Testis (tissue), 5 donors: ENCODE measurements at places on chromosomes 12 and 14.

DNA sequence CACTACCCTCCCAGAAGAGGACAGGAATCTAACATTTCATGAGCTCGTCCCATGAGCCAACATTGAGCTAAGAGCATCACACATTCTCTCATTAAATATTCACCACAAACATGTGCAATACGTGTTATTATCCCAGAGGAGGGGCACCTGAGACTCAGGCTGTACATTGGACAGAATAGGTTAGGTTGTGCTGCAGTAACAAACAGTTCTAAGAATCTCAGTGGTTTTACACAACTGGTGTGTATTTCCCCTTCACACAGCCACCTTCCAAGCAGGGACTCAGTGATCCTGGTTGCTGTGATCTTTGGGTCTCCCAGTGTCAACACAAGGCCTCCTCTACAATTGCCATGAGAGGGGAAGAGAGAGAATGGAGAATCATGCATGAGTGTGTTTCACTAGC lies 15.0 kb upstream of the ACTN1 start:
- DNase-seq, result no peak

- no peak for DNase-seq
Measured at GRCh38 chr12:97813301-97813700, 350.7 kb downstream of the RMST start.

DNA sequence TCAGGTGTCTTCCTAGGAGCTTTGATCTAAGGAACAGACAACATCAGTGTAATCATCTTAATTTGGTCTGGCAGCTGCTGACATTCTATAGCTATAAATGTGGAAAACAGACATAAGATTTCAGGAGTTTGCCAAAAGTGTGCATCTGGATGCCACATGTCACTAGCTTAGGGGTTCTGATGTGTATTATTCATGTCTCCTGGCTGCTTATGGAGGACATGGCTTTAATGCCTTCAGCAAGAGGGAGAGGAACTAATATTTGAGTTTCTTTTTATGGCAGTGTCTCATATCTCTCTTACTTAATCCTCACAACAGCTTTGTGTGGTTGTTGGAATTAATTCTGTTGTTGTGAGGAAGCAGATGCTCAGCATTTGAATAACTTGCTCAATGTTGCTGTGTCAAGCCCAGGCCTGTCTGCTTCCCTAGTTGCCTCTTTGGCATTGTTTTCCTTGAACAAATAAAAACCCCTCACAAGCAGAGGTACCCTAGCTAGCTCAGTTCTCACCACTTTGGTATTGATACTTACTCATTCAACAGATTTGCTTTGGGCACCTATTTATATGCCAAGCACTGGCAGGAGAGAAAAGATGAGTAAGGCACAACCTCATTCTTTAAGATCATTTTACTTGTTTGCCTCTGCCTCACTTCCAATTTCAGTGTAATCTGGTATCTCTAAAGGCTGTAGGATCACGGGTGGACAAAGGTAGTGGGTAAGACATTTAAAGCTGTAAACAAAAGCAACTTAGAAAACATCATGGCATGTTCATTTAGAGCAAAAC lies 39.8 kb upstream of the EID3 start:
- DNase-seq, result no peak

DNA sequence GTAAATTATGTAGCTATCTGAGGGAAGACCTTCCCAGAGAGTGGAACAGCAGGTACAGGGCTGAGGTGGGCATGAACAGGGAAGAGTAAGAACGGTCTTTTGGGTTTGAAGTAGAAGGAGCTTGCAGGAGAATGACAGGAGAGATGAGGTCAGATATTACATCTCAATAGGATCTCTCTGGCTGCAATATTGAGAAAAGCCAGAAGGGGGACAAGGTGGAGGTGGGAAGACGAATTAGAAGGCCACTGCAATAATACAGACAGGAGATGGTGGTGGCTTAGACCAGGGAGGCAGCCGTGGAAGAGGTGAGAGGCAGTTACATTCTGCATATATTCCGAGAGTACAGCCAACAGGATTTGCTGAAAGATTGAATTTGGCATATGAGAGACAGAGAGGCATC lies 310.2 kb downstream of the APAF1 start:
- no peak for DNase-seq

DNA sequence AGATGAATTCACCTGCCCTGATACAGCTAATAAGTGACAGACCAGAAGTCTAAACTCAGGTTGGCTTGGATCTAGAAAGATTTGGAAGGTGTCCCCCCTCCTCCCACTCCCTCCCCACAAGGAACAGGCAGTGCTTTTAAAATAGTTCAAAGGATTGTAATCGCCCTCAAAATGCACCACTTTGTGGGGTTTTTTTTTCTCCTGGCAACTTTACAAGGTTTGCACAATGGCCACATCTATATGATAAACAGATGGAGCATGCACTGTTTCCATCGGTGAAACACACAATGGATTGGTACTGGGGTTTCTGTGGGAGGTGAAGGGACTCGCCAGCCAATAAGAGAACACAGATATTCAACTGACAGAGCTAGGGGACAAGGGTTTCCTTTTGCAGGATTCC lies 137.4 kb downstream of the LLPH start:
- no peak for DNase-seq

DNA sequence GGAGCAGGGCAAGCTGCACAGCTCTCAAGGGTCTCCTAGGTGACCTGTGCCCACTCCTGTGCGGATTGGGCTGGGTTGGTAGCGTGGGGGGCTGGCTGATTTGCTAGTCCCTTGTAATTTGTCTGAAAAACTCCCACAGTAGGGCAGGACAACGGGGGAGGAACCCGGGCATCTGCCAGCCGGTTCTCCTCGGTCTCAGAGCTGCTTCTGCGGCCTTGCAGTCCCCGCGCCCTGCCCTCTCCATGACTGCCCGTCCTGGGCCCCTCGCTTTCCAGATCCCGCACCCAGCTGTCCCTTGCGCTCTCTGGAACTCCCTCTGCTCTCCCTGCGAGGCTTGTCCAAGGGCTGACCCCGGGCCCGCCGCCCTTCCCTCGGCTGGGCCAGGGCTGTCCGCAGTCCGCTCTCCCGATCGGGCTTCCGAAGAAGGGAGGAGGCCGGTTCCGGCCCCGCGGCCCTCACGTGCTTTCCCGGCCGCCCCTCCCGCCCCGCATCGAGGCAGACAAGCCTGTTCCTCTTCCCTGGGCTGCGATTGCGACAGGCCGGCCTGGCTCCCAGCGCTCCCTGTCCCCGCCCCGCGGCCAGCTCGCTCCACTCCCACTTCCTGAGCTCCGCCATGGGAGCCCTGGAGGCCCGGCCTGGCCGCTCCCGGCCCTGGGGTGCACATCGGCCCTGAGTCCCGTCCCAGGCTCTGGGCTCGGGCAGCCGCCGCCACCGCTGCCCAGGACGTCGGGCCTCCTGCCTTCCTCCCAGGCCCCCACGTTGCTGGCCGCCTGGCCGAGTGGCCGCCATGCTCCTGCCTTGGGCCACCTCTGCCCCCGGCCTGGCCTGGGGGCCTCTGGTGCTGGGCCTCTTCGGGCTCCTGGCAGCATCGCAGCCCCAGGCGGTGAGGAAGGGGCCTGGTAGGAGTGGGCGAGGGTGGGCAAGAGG lies at the start of gene LTBR:
TSS of gene LTBR (plus strand) at position 591 of the 927 bp plus-strand sequence. CDS start at position 788, 197 bp downstream.
- DNase-seq, result peak; percentile 92

DNA sequence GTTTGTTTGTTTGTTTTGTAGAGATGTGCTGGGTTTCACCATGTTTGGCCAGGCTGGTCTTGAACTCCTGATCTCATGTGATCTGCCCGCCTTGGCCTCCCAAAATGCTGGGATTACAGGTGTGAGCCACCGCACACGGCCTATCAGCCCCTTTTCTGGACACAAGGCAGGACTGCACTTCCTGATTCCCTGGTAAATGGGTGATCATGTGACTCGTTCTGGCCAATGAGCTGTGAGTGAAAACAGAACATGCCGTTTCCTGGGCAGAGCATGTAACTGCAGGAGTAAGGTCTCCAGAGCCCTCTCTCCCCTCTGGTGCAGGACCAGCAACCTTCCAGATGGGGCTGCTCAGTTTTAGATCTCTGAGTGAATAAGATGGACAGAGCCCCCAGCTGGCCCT lies 92.7 kb downstream of the ITPK1 start:
- DNase-seq, result peak; percentile 54

GRCh38 chr12:32995623-32996022 lies 99.0 kb upstream of the PKP2 start:
- no peak for DNase-seq

GRCh38 chr14:31251028-31251958 lies 43.7 kb upstream of the HECTD1 start:
- no peak for DNase-seq

DNA sequence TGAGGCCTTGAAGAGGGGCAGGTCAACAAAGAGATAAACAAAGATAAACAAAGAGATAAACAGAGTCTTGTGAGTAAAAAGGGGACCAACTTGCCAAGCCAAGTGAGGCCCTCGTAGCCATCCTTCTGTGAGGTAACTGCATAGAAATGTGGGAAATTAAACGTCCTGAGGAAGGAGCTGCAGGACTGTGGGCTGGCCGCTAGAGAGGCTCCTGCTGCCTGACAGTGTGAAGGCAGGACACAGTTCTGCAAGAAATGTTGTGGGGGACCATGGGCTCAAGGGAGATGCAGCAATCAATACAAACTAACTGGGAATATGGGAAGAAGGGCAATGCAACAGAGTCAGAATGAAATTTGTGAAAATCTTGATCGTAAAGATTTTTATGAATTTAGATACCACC lies 91.9 kb downstream of the SLC8A3 start:
- DNase-seq, result no peak

GRCh38 chr12:112590281-112590680 lies 171.5 kb downstream of the PTPN11 start:
- DNase-seq, result no peak

- DNase-seq, result no peak
Measured at GRCh38 chr12:91885851-91886731, 259.6 kb downstream of the BTG1 start.

GRCh38 chr14:95253039-95253630 lies 66.6 kb downstream of the CLMN start:
- DNase-seq, result no peak

DNA sequence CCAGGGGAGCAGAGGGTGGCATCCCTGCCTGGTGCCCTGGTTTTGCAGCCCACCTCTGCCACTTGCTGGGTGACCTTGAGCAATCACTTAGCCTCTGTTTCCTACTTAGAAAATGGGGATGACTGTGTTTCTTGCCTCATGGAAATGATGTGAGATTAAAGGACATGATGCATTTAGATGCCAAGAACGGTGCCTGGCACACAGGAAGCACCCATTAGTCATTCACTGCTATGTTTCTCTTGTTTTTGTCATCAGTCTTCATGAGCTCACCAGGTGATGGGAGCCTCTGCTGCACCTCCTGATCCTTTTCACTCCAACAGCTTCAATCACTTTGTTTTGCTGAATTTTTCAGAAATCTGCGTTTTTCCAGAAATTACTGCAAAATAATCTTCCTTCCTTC lies 23.6 kb upstream of the ATF1 start:
- no peak for DNase-seq

GRCh38 chr14:22980672-22981089 lies 1.7 kb downstream of the AJUBA start:
- no peak for DNase-seq

GRCh38 chr12:2797721-2798418 lies 3.1 kb downstream of the FKBP4 start:
- DNase-seq, result peak; percentile 91

- DNase-seq, result no peak
Measured at GRCh38 chr14:73258076-73258475, 20.8 kb downstream of the PAPLN start.

- DNase-seq, result no peak
Measured at GRCh38 chr12:1778911-1779310, 41.5 kb upstream of the LRTM2 start.

GRCh38 chr12:87363497-87364084 lies 665.6 kb downstream of the C12orf50 start:
- no peak for DNase-seq

DNA sequence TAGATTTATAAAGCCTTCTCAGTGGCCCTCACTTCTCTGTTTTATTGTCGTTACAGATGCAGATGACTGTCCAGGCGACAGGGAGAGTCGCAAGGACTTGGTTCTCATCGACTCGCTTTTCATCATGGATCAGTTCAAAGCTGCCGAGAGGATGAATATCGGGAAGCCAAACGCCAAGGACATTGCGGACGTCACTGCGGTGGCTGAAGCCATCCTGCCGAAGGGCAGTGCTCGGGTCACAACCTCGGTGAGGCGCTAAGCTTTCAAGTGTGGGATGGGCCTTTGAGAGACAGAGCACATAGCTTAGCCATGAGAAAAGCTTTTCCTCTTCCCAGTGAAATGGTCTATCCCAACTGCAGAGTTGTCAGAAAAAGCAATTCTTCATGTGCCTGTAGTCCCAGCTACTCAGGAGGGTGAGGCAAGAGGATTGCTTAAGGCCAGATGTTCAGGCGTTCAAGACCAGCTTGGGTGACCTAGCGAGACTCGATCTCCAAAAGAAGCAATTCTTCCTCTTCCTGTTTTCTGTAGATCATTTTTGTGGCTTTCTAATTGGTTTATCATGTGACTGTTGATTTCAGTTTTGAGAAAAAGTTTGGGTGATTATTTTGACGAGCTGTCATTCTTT lies 56.4 kb downstream of the EP400 start:
- DNase-seq, result no peak

GRCh38 chr12:124369055-124369826 lies 74.3 kb downstream of the RFLNA start:
- peak; percentile 93 for DNase-seq

DNA sequence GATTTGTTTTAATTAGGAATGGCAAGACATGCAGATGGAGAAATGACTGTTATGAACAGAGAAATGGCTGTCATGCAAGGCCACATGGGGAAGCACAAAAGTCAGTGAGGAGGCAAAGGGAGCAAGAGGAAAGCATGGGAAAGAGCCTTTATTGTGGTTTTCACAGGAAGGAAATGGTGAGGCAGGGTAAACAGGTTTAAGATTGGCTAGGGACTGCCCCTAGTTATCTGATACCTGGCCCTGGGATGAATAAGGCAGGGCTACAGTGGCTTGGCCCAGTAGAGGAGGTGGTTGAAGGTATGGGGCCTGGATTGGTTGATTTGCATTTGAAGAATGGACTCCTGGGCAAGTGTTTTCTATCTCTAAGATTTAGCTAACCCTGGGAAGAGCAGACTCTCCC lies 168.7 kb upstream of the CNOT2 start:
- no peak for DNase-seq

GRCh38 chr12:98869886-98870503 lies 224.9 kb downstream of the APAF1 start:
- DNase-seq, result no peak

DNA sequence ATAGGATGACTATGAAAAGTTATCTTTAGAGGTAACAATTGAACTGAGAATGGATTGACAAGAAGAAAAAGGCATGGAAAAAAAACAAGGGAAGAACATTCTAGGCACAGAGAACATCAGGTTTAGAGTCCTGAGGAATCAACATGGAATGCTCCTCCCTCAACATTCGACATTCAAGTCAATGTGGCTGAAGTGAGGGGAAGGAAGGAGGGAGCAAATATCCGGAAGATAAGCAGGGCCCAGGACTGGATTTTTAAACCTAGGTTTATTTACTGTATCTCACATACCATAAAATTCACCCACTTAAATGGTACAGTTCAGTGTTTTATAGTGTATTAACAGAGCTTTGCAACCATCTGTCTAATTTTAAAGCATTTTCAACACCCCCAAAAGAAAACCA lies 9.6 kb upstream of the CCER1 start:
- no peak for DNase-seq

- DNase-seq, result no peak
Measured at GRCh38 chr12:46349253-46349652, 23.3 kb downstream of the SLC38A2 start.

GRCh38 chr12:19507823-19508222 lies 68.5 kb downstream of the AEBP2 start:
- peak; percentile 28 for DNase-seq

- peak; percentile 79 for DNase-seq
Measured at GRCh38 chr12:1576410-1577241, 17.8 kb downstream of the FBXL14 start.
